ENCODE measurements at places on chromosomes 2 and 18. TPM values are rescaled to one million over a fixed set of nuclear protein-coding genes. Genes with fewer than 3 reads are reported as not detected.

Gene NLRC4
- total RNA-seq: 0.40 TPM

Gene NDUFS1
- 90.6 TPM for total RNA-seq

Gene CROCC2
- total RNA-seq: not detected

Gene OTOF
- total RNA-seq: 0.29 TPM

Gene ABCG5
- not detected for total RNA-seq
